Activated gamma-delta T cell (primary cell): ENCODE measurements at places on chromosomes 3 and 15.

GRCh38 chr3:171256445-171257250, 203.6 kb downstream of the TNIK start:
- DNase-seq = no peak

DNA sequence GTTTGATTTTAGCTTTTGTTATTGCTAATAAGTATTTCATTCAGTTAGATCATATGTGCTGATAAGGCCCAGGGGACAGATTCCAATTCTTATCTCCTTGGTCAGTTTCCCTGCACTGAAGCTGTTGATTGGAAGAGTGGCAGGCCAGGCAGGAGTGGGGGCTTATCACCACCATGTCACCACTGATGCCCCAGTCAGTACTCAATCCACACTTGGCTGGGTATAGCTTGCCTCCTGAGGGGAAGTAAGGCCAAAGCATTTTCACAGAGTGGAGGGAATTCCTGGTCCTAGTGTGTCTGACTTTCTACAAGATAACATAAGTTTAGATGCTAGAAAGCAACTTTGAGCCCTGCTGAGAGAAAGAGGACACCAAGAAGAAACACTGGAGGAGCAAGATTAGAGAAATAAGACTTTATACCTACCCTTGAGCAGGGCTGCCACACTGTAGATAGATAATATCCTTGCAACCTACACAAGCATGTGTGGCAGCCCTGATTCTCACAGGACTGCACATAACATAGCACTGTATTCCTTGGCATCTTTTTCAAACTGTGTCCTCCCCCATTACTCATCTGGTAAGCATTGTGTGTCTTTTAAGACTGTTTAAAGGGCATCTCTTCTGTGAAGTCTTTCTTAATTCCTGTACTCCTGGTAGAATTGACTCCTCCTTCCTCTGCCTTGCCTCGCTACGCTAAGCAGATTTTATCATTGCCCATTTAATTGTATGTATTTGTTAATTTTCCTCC, 24.3 kb downstream of the OXNAD1 start:
- no peak for DNase-seq

GRCh38 chr3:87076946-87077345, 86.0 kb upstream of the VGLL3 start:
- DNase-seq = no peak

DNA sequence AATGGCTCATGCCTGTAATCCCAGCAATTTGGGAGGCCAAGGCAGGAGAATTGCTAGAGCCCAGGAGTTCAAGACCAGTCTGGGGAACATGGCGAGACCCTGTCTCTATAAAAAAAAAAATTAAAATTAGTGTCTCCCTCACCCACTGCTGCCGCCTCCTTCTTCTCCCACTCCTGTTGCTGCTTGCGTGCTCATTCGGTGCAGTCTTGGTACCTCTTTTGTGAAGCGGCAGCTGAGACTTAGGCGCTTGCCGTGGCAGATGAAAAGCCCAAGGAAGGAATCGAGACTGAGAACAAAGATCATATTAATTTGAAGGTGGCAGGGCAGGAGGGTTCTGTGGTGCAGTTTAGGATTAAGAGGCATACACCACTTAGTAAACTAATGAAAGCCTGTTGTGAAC, 20.0 kb downstream of the GLB1 start:
- DNase-seq = no peak

DNA sequence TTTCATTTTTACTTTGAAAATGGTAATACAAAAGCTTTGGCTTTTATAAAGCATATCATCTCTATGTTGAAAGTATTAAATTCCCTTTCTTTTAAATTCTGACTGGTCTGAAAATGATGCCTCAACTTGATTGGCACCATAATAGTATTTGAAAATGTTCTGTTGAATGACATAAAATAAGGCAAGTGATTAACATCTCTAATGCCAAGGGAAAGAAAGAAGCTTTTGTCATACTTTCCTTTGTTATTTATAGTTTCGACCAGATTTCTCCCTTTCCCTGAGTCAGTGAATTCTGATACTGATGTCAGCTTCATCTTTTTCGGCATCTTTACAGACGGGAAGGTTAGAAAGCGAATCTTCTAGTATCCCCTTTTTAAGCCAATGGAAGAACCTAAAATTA, 3.4 kb upstream of the AP4E1 start:
- DNase-seq = no peak

GRCh38 chr3:183259087-183259486, 6.0 kb downstream of the B3GNT5 start:
- DNase-seq = no peak

GRCh38 chr3:194138732-194139070, 2.8 kb downstream of the HES1 start:
- DNase-seq = no peak

DNA sequence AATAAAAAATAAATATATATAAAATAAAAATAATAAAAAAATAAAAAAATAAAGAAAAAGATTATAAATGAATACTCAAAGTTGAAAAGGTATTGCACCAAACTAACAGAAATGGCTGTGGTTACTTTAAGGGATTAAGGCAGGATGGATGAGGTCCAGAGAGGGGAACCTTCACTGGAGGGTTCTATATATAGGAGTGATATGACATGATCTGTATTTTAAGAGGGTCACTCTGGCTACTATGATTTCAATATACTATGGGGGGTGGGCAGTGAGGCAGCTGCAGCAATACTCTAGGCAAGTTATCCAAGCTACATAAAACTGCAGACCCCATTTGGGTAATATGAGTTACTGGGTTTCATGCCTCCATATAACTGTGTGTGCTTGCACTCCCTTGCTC, 24.6 kb downstream of the ACAD11 start:
- DNase-seq = no peak

GRCh38 chr3:109900783-109901182, 563.4 kb upstream of the DPPA4 start:
- no peak for DNase-seq

GRCh38 chr15:75759416-75760130, 46.9 kb upstream of the CSPG4 start:
- DNase-seq = no peak

DNA sequence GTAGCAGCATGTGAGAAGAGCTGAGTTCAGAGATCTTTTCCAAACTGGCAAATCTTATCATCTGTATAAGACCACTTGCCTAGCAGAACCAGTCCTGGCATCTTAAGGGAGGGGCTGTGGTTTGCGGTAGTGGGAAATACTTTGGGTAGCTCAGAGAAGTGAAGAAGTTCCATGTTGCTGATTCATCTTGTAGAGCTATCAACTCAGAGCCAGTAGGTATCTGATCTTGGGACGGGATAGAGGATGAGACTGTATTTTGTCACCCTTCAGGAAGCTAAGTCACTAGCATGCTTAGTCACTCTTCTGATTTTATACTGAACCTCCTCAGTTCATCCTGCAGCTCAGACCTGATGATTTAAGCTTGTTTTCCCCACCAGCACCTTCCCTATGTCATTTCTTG, 211.4 kb downstream of the NR1D2 start:
- DNase-seq = no peak

- DNase-seq = no peak
Measured at GRCh38 chr15:91524534-91524933, 329.0 kb upstream of the SLCO3A1 start.

GRCh38 chr3:51948016-51948580, 5.9 kb downstream of the PARP3 start:
- no peak for DNase-seq

- DNase-seq = no peak
Measured at GRCh38 chr3:129238945-129239705, 10.3 kb upstream of the COPG1 start.

DNA sequence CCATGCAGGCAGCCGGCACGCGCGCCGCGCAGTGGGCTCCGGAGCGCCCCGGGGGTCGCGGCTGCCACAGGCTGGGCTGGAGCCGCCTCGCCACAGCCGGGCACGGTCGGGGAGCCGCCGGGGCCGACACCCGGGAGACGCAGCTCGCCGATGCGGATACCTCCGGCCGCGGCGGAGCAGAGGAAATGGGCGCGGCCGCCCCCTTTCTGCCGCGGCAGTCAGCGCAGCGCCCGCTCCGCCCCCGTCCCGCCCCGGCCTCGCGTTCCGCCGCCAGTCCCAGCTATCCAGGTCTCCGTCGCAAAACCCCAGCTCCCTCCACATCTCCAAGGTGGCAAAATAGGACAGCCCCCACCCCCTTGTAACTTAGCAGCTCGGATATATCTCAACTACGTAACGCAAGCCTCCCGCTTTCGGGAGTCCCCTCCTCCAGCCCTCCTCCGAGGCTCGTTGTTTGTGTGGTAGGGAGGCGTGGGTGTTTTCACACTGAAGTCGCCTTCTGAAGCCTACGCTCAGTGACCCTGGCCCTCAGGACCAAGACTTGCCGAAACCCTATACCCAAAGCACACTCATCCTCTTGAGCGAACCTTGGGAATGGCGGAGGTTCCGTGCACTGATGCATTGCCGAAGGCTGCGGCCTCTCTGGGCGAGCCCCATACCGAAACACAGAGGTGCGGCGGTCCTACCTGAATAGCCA, at the start of gene SH3BP5:
TSS of gene SH3BP5 (minus strand) at position 182 of the 694 bp plus-strand sequence. CDS start at position 4, 178 bp downstream.
- DNase-seq = peak; percentile 50

- DNase-seq = no peak
Measured at GRCh38 chr3:128356822-128357221, 109.9 kb downstream of the DNAJB8 start.

GRCh38 chr3:106542101-106542769, 673.4 kb upstream of the CBLB start:
- DNase-seq = no peak

- no peak for DNase-seq
Measured at GRCh38 chr3:61813636-61814035, 252.3 kb downstream of the PTPRG start.

- DNase-seq = no peak
Measured at GRCh38 chr15:63048776-63049665, 6.5 kb downstream of the TPM1 start.

- DNase-seq = no peak
Measured at GRCh38 chr3:50656417-50657195, 18.1 kb upstream of the DOCK3 start.

GRCh38 chr15:81336568-81336967, 12.6 kb upstream of the STARD5 start:
- DNase-seq = no peak

GRCh38 chr3:114079761-114080160, 23.2 kb downstream of the QTRT2 start:
- no peak for DNase-seq

GRCh38 chr3:14477311-14477935, 62.7 kb downstream of the GRIP2 start:
- no peak for DNase-seq

- no peak for DNase-seq
Measured at GRCh38 chr15:82871832-82872484, 62.5 kb downstream of the WHAMM start.

DNA sequence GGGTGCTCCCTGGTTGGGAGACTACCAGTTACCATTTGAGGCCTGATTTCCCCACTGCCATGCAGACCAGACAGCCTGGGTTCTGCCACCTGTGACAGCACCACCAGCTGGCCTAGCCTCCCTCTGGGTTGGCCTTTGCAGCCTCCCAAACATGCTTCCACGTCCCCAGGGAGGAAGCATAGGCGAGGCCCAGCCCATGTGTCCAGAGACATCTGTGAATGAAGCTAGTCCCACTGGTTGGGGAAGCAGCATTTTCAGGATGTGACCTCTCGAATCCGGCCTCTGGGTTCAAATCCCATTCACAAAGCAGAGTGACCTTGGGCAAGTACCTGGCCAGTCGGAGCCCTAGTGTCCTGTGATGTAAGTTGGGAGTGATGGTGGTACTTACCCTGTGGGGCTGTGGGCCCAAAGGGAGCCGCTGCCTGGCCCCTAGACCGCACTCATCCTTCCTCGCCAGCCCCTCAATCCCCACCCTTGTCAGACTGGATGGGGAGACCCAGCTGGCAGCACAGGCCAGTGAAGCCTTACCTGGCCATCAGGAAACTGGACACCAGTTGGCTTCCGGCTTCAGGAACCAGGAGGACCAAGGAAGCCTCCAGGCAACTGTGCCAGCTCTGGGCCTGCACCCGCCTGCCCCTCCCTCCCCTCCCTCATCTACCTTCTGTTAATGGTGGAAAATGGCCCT, 6.0 kb downstream of the KLF15 start:
- no peak for DNase-seq

DNA sequence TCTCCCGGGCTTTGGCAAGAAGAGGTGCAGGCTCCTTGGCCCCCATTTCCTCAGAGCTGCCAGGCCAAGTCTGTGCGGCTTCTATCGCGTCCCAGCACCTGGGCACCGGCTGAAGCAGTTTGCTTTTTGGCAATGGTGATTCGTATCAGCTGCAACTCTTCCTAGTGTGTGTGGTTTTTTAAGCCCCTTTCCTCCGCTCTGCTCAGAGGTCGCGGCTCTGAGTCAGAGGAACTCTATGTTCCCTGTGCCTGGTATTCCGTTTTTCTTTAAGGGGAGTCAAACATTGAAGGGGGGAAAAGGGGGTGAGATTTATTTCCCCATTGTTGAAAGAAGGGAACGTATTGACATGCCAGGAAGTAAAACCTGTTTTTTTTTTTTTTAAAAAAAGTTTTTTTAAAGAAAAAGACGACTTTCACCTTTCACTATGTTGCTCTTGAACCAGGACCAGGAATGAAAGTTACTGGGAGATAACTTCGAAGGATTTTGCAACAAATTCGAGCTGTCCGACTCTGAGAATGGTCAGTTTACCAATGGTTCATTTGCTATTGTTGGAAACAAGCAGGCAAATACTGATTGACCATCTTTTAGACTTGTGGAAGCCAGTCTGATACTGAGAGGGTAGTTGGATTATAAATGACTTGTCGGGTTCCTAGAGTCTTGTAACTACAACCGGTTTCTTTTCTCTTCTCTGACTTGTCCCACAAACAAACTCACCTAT, 1.1 kb downstream of the ARMC8 start:
- no peak for DNase-seq

DNA sequence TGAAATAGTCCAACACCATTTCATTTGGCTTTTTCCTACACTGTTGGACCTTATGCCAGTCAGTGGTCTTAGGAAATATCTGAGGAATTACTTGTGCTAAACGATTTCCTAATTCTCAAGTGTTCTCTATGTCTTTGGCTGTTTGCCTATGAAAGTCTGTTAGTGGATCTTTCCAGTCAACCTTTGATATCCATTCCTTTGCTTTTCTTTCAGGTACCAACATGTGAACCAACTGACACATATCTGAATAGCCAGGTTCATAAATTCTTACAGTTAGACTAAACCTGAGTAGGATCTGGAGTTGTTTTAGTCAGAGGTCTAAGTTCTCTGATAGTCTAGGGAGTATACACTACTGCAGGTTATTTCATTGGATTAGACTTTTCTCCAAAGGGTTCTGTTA, 343.5 kb upstream of the LRRC3B start:
- no peak for DNase-seq

DNA sequence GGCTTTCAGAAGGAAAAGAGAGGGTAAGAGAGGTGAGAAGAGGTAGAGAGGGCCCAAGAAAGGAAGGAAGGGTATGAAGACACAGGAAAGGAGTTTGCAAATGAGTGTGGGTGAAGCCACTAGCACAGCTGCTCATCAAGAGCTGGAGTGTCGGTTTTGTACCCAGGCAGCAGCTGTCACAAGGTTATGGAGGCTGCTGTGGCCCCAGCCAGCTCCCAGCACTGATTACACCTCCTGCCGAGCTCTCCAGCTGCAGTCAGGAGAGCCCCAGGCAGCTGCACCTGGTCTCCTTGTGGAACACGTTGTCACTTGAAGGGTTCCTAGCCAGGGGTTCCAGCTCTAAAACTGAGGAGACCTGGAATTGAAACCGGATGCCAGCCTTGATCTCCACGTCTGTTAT, 60.4 kb upstream of the CHD2 start:
- no peak for DNase-seq
